ENCODE measurements at places on chromosomes 3 and 15.
A peak's percentile ranks its signal among the peaks of the same experiment; 100 is the strongest.

GRCh38 chr3:62559831-62560445, 186.6 kb upstream of the FEZF2 start:
- DNase-seq, result no peak

- DNase-seq, result no peak
Observed at GRCh38 chr15:38690719-38691332, 126.2 kb upstream of the RASGRP1 start.

- peak; percentile 28 for DNase-seq
Observed at GRCh38 chr3:23611737-23612295, 193.9 kb upstream of the UBE2E1 start.

DNA sequence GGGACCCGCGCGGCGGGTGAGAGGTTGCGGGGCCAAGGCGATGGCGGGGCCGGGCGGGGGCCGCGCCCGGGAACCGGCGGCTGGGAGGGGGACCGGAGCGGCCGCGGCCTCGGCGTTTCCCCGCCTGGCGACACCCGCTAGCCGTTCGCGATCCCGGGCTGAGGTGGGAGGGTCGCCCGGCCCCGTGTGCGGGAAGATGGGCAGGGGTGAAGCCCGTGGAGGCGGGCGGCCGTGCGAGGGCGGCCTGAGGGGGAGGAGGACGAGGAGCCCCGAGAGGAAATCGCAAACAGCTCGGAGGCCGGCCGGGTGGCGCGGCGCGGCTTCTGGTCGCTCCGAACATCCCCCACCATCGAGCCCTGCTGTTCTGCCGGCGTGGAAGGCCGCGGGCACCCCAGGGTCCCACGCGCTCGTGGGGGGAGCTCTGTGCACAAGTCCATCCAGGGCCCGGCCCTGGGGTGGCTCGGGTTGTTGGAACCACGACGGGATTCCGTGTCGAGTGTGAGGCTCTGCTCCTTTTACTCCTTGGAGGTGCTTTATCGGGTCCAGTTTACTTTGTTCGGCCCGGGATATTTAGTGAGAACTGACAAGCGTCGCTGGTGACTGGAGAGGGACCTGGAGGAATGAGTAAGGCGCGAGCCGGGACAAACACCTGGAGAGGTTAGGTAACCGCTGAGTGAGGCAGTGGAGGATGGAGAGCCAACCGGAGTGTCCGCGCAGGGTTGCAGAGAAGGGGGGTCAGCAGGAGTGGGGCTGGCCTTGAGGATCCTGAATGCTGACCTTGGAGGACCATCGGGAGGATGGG, 728 bp downstream of the CRTC3 start:
- no peak for DNase-seq

GRCh38 chr3:2856138-2857133, 253.7 kb downstream of the IL5RA start:
- DNase-seq, result no peak

- no peak for DNase-seq
Observed at GRCh38 chr3:132963786-132964185, 74.4 kb upstream of the TMEM108 start.

- DNase-seq, result no peak
Observed at GRCh38 chr3:142940472-142940871, 23.0 kb downstream of the PAQR9 start.

DNA sequence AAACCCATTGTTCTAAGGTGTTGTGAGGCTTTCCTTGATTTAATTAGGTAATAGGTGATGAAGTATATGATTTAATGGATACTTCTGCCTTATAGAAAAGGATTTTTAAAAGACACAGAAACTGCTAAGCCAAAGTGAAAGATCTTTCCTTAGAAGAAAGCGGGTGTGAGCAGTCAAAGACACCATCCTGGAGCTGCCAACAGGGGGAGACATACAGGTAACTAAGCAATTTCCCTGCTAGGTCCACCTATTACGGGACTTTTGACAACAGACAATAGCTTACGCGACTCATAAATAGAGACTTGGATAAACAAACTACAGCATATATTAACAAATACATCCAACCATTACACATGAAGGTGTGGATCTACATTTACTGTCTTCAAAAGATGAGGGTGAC, 669.5 kb downstream of the SQOR start:
- no peak for DNase-seq

GRCh38 chr3:144241404-144241803, 269.8 kb downstream of the DIPK2A start:
- no peak for DNase-seq

DNA sequence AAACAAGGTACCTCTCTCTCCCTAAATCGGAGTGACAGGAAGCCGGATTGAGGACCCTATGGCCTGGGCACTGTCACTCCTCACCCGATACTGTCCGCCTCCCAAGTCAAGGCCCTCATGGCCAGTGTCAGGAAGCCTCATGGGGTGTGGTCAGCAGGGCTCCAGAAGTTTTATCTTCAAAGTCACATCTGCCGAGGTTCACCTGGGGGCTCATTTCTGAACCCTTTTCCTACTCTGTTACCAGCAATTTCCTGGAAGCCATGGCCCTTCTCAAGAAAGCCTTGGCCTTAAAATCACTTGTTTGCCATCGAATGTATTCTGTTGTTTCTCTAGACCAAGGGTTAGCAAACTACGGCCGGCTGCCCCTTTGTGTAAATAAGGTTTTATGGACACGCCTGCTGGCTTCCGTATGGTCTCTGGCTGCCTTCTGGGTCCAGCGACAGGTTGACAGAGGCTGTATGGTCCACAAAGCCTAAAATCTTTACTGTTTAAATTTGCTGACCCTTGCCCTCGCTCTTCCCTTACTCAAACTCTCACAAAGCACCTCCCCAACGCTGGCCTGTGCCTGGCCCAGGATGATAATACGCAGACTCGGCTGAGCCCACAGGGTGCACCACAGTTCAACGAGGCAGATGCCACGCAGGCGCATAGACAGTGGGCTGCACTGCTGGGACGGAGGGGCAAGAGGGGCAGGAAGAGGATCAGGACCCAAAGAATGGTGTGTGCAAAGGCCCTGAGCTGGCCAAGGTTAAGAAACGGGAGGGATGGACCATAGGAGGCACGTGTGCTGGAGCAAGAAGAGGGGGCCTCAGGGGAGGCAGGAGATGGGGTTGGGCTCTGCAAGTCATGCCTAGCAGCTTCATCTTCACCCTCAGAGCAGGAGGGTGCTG, 24.7 kb upstream of the DUSP7 start:
- no peak for DNase-seq

DNA sequence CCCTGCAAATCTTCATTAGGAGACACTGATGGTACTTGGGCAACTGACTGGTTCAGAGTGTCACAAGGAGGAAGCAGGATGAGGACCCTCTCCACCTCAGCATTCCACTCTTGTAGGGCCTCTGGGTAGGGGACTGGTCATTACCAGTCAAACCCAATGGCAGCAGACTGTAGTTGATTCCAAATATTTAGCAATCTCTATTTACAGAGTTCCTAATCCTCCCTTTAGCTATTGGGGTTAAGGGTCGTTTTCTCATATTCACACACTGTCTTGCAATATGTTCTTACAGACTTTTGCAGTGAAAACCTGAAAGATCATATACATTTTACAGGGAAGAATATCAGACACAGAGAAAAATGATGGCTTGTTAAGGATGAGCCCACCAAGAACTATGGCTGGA, 397.7 kb downstream of the GAP43 start:
- no peak for DNase-seq

DNA sequence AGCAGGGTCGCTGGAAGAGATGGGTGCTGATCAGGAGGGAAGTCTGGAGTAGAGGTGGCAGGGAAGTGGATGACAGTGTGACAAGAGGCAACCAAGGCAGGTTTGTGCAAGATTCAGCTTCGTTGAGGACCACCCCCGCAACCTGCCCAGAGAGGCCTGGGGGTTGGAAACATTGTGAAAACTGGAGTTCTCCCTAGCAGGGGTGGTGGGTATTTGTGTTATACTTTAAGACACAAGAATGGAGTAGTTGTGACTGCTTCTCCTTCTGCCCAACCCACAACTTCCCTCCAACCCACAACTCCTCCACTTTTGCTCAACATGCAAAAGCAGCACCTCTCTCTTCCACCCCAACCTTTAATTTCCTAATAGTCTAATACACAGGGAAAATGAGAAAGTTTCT, 8.6 kb upstream of the ARNT2 start:
- DNase-seq, result no peak

DNA sequence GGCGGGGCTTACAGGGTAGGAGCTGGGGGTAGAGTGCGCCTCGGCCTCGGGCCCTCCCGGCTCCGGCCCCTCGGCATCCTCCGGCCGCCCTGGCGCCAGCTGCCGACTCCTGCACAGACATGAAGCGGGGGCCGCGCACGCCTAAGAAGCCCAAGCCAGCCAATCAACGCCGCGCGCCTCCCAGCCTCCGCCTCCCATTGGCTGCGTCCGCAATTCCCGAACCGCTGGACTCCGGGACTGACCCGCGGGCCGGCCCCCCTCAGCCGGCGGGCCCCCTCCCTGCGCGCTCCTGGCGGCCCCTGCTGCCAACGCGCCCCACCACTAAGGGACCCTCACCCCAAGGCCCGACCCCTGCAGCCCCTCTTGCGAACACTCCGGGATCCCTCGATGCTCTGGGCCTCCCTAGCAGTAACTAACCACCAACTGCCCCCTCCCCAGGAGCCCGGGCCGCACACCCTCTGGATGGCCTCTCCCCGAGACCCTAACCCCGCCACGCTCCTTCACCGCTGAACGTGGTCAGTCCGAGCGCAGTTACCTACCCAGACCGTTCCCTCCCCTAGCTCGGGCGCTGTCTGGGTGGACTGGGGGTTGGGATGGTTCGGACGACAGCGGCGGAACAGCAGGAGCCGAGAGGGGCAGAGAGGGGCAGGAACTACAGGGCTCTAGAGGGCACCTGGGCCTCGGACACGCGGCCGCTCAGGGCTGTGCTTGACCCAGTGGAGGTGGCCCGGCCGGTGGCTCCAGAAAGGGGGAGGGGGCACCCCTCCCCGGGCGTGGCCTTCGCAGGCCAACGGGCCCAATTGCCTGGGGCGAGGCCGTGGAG, 5.0 kb downstream of the GATA2 start:
- DNase-seq, result peak; percentile 50

GRCh38 chr3:156181509-156181908, 61.1 kb downstream of the KCNAB1 start:
- no peak for DNase-seq

DNA sequence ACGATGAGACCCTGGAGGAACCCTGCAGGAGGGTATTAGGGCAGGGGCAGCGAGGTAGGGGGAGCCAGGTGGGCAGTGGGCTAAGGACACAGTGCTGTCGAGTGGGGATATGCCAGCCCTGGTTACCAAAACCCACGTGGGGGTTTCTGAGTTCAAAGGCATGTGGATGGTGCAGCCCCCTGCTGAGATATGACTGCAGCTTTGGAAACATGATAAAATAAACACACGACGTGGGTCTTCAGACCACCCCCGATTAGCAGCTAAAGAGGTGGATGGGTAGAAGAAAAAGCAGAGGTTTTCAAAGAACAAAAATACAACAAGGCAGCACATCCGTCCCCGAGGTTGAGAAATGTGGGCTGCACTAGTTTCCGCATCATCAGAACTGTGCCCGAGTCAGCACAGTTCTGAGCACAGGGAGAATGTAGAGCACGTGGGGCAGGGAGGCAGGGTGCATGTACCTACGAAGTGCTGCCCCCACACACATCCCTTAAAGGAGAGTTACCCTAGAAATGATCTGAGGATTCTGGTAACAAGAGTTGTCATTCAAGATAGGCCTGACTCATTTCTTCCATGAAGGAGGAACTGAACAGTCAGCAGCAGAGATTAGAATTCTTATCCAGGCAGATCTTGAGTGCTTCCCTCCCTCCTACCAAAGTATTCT, 121.3 kb downstream of the RPLP1 start:
- no peak for DNase-seq

DNA sequence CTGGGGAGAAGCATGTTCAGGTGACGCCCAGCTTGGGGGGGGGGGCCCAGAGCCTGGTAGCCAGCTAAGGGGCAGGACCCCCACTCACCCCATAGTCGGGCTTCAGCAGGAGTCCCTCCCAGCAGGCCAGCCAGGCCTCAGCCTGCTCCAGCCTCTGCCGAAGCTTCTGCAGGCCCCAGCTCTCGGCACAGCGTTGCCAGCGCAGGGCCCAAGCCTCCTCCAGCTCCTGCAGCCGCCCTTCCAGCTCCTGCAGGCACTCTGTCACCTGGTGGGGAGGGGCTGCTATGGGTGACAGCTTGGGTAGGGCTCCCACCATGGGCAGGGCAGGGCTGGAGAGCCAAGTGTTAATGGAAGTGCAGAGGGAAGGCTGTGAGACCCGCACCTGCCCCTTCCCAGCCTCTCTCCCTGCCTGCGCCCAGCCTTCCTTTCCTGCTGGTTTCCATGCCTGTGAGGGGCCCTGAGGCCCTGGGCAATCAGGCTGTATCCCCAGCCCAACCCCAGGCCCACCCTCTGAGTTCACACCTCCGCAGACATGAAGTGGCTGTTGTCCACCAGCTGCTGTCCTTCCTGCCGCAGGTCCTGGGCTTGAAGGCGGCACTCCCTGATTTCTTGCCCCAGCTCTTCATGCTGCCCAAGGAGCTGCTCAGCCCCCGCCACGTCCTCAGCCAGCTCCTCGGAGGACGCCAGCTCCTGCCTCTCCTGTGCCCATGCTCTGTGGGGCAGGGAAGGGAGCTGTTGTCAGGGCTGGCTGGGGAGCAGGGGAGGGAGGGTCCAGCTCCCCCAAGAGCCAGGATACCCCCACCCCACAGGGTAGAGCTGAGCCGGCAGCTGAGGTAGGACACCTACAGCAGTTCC, 14.3 kb downstream of the PLA2G4B start:
- peak; percentile 44 for DNase-seq

GRCh38 chr3:149647812-149648211, 10.0 kb downstream of the WWTR1 start:
- DNase-seq, result no peak

DNA sequence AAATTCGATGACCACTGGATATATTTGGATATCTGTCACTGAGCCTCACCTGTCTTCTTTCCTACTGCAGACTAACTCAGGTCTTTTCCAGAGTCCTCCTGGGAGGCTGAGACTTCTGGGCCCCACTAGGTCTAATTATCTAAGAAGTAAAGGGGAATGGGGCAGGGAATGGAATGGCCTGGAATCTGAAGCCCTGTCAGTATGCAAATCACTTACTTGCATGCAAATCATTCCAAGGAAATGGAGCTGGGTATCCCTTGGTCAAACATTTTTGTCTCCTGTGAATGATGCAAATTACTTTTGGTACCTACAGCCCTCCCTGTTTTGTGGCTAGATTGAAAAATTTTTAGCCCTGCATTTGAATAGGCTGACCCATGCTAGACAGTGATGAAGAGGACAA, 5.3 kb upstream of the SPSB4 start:
- DNase-seq, result no peak

DNA sequence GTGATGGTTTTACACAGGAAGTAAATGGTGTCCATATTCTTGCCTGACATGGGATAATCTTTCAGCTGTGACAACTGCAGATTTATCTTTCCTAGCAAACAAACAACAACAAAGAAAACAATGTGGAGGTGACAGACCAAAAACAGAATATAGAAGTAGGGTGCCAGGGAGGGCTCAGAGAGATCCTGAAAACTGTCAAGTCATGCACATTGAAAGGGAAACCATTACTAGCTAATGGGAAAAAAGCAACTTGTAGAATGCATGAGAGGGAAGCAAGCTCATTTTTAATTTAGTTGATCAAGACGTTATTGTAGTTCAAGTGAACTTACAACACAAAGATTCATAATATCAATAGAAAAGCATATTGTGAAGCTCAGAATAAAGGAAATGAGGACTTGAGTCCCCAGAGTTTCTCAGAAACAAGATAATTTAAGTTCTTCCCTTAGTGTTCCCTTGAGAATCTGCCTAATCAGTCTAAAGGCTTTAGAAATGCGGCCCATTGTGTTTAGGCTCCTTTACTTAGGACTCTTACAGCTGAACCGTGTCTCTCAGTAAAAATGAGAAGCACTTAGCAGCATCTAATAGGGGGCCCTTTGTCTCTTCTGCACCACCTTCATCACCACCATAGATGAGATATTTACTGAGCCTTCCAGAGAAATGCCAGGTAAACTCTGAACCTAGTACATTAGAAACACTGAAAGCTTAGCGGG, 115.6 kb upstream of the CADPS start:
- peak; percentile 43 for DNase-seq
